Fibroblast of lung (primary cell): ENCODE measurements at places on chromosomes 1 and 21.

GRCh38 chr1:167617153-167618147 is 12.6 kb upstream of the RCSD1 start:
- peak; percentile 8 for DNase-seq

GRCh38 chr1:200128944-200129879 is 101.7 kb downstream of the NR5A2 start:
- DNase-seq: peak; percentile 14

DNA sequence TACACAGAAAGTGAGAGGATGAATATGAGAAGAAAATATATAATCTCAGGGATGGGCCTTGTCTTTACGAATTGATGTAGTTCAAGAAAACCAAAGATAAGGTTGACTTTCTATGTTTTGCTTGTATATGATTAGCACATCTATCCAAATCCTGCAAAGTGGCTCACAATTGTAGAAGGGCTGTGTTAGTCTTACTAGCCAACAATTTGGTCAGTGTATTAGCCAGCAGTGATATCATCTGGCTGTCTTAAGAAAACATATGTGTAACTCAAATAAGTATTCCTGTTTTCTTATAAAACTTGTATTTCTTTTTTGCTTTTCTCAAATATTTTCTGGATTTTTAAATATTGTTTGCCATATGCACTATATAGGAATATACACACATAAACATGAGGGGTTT is 5.5 kb downstream of the SDCCAG8 start:
- DNase-seq: peak; percentile 66

- DNase-seq: no peak
These were observed 13.8 kb downstream of the PAX7 start for GRCh38 chr1:18644446-18644845.

DNA sequence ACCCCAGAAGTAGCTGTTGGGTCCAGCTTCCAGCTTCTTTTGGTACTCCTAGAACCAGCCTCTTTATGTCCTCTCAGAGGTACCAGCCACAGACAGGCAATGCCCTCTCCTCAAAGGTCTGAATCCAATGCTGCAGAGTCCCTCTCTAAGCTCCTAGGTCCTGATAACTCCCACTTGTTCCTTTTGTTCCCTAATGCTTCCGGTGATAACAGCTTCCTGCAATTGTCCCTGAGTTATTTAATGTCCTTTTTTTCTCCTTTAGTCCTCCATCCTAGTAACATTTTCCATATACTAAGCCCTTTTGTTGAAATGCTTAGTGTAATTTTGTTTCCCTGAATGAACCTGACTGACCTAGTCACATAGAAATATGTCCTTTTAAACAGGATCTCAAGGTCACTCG is 201.7 kb upstream of the BEND5 start:
- DNase-seq: no peak

- no peak for DNase-seq
These were observed 17.5 kb upstream of the PDIK1L start for GRCh38 chr1:26094076-26094669.

DNA sequence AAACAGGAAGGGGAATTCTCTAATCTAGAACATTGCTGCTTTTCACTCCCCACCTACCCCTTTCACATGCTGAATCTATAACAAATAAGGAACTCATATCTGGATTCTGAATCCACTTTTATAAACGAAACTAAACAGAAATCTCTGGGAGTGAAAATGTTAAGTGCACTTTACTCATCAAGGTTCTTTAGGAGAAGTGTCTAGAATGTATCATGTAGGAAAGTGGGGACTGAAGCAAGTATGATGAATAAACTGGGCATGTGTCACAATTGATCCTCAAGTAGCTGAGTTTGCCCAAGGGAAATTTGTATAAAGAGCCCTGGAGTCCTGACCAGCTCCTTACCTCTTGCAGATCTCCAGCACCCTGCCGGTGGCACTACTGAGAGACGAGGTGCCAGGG is 19.8 kb downstream of the AVPR1B start:
- DNase-seq: no peak

- DNase-seq: no peak
These were observed 172.1 kb downstream of the CAMTA1 start for GRCh38 chr1:6957341-6957740.

GRCh38 chr1:5554111-5554510 is 438.1 kb downstream of the NPHP4 start:
- DNase-seq: no peak

DNA sequence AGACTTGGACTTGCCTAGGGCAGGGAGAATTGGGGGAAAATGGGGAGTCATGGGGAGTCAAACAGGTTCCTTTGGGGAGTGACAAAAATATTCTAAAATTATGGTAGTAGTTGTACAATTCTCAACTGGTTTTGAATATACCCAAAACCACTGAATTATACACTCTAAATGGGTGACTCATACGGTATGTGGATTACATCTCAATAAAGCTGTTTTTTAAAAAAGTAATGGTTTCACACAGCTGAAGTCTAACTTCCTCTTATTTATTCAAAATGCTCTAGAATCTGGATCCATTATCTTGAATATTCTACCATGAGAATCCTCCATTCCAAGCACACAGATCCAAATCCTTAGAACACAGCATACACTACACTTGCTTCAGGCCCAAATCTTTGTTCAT is 11.1 kb downstream of the EIF4G3 start:
- DNase-seq: peak; percentile 54

DNA sequence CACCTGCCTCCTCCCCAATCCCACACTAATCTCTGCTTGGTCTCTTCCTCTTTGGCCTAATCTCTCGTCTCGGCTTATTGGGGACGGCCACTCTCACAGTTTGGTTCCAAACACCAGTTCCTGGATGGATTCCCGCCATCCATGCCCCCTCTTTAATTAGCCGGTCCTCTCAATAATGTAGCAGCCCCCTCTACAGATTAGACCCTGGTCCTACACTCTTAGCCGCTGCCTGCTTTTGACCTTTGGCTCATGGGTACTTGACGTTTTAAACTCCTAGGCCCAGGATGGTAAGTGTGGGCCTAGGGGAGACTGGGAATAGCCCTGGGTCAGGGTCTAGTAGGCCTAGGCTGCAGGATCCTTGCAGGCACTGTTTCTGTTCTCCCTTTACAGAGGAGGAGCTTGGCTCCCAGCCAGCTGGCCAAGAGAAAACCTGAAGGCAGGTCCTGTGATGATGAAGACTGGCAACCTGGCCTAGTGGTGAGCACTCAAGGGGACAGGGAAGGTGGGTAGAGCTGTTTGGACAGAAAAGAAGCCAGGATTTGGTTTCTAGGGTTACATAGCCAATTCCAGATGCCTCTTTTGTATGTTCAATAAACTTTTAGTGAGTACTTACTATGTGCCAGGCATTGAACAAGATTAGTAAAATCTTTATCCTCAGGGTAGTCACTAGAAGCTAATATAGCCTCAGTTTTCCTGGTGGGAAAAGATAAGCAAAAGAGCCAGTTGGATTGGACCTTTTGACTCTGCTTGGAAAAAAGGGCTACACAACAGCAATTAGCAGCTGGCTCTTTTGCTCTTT is 758 bp downstream of the RAD54L start:
- no peak for DNase-seq

DNA sequence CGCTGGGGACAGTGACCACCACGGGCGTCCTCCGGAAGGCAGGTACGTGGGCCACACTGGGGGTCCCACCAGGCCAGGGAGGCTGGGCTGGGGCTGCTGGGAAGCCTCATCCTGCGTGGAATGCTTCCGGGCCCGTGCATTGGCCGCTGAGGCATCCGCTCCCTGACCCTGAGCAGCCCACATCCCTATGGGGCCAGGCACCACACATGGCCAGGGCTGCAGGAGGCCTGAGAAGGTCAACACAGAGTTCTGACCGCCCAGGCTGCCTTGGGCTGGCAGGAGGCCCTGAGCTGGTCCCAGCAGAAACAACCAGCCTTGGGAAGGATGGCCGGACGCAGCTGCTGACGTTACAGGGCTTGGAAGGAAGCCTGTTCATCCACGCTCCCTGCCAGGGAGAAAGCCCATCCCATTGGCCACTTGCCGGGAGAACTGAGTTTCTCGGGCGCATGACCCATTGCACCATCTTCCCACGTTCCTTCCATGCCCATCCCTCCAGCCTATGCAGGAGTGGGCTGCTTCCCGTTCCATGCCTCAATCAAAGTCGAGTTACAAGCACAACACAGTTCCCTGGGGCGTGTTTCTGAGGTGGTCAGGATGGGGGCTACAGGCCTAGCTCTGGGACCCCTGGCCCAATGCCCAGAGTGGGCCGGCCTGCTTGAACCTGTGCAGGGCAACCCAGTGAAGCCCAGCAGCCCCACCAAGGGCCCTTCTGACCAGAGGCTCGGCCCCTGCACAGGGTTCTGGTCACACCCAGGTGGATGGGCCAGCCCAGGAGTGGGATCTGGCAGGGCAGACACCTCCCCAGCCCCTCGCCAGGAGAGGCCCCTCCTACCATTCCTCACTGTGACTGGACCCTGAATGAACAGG is 31.7 kb downstream of the TRIM11 start:
- DNase-seq: peak; percentile 50

DNA sequence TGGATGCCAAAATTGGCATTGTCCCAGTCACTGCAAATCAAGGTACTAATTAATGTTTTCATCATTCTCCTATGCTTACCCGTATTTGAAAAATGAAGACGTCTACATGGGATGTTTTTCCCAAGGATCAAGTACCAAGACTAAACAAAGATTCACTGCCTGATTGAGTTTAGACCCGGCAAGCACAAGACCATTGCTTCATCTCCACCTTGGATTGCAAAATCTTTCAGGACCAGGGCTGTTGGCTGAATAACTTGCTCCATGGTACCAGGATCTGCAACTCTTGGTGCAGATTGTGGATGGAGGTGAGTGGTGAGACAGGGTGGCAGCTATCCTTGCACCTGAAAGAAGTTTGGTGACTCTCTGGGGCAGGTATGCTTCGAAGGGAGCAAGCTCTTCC is 122.5 kb upstream of the ETS2 start:
- peak; percentile 20 for DNase-seq

GRCh38 chr1:164638492-164639202 is 79.7 kb downstream of the PBX1 start:
- DNase-seq: no peak

- peak; percentile 88 for DNase-seq
These were observed 626.9 kb upstream of the ADGRL4 start for GRCh38 chr1:79633456-79633855.

DNA sequence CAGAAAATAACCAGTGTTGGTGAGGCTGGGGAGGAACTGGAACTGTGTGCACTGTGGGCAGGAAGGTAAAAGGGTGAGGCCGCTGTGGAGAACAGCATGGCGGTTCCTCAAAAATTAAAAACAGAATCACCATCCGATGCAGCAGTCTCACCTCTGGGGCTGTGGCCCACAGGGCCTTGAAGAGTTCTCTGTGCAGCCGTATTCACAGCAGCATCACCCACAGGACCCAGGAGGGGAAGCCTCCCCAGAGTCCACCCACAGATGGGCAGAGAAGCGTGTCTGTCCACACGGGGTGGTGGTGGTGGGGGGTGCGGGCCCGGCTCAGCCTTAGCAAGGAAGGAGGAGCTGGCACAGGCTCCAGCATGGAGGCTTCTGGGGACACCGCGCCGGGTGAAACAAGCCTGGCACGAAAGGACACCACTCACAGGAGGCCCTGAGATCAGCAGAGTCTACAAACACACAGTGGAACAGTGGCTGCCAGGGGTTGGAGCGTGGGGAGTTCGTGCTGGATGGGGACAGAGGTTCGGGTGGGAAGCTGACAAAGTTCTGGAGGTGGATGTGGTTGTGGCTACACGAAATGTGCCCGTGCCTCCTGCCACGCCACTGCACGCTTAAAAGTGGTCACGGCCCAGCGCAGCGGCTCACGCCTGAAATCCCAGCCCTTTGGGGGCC is 11.5 kb downstream of the MORN1 start:
- DNase-seq: no peak

DNA sequence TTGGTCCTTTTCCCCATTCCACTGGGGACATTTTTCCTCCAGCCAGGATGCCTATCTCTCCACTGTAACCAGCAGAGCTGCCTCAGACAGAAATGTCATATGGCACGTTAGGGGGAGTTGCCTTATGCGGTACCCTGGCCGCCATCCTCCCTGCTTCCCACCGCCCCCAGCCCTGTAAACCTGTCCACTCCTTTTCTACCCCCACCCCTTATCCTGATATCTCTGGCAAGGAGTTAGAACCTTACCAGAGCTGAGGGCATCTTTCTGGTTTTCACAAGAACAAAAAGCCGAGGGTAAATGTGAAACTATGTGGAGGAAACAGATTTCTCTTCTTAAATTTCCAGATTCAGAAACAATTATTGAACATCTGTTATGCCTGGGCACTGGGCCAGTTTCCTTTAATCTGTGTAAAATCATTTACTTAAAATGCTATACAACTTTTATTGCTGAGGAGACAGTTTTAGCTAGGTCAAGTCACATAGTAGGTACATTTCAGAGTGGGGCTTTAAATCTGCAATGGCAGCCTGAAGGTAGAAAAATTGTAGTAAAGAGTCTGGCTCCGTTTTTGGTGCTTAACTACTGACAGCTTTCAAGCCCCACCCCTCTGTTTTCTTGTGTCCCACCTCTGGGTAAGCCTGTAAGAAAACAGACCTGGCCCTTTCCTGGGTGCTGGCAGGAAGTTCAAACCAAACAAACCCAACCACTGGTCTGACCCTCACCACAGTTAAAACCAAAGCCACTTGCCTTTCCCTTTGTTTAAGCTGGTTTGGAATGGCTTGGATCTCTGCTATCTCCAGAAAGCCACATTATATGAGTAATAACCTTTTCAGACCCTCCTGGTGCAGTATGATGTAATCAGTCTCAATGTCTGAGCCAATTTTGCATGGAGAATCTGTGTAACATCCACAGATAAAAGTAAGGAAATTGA is 319.0 kb downstream of the HHAT start:
- DNase-seq: peak; percentile 96

DNA sequence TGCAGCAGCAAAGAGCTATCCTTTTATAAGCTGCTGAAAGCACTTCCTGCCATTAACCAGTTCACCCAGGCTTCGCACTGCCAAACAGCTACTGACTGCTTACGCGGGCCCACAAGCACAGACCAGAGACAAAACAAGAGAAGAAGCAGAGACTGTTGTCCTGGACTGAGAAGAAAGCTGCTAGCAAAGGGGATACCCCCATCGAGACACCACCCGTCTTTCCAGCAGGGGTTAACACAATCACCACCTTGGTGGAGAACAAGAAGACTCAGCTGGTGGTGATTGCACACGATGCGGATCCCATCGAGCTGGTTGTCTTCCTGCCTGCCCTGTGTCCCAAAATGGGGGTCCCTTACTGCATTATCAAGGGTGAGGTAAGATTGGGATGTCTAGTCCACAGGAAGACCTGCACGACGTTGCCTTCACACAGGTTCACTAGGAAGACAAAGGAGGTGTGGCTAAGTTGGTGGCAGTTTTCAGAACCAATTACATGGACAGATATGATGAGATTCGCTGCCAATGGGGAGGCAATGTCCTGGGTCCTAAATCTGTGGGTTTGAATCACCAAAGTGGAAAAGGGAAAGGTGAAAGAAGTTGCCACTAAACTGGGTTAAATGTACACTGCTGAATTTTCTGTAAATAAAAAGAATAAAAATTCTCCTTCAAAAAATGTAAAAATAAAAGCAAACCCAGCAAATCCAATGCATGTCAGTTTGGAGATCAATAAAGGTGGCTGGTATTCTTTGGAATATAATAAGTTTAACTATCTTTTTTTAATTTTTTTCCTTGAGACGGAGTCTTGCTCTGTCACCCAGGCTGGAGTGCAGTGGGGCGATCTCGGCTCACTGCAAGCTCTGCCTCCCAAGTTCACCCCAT is 1.2 kb downstream of the FMO5 start:
- no peak for DNase-seq
